ENCODE measurements at places on chromosomes 5 and 9.

DNA sequence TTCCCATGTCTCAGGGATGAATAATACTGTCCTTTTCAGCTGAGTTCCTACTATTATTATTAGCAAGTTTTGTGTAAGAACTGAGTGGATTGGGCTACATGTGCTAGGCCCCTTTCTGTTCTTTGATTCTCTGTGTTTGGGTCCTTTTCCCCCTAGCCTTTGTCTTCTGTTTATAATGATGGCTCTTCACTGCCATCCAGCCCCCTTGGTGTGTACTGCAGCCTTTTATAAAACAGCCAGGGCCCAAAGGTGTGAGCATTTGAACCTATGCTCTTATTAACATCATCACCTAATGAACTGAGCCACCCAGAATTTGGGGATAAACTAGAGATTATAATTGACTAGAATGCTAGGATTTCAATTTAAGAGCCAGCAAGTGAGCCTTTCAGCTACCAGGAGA, 52.6 kb downstream of the PLAC8L1 start:
- no peak for DNase-seq

GRCh38 chr5:88815050-88815789, 67.8 kb downstream of the MEF2C start:
- no peak for DNase-seq

- DNase-seq = no peak
These were observed 2.4 kb downstream of the PCYOX1L start for GRCh38 chr5:149360272-149360671.

GRCh38 chr5:61974680-61975079, 331.3 kb upstream of the KIF2A start:
- no peak for DNase-seq

- DNase-seq = no peak
These were observed 284.0 kb upstream of the VLDLR start for GRCh38 chr9:2337627-2338026.

- DNase-seq = no peak
These were observed 46.4 kb downstream of the ERP44 start for GRCh38 chr9:100052375-100052774.

DNA sequence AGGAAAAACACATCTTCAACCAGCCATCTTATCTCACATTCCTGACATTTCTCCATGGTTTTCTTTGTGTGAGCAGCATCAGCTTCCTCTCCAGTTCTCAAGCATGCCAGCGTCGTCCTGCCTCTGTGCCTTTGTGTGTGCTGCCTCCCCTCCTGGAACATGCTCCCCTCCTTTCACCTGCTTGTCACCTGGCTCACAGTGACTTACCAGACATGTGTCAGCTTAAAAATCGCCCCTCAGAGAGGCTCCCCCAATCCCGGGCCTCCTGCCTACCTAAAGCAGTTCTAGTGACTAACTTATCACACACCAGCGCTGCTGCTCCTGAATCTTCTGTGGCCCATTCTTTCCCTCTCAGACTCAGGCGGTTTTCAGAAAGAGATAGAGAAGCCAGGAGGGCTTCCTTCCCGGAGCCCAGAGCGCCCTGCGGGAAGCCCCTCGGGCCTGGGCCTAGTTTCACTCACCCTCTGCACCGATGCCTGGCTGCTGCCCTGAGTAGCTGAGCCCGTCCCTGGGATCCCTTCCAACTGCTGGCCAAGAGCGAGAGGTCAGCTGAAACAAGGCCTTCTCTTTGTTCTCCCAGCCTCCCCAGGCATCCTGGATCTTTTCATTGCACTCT, 51.1 kb upstream of the MVB12B start:
- no peak for DNase-seq
